Fibroblast of skin of left biceps (primary cell): ENCODE measurements at places on chromosomes 7 and 10.

DNA sequence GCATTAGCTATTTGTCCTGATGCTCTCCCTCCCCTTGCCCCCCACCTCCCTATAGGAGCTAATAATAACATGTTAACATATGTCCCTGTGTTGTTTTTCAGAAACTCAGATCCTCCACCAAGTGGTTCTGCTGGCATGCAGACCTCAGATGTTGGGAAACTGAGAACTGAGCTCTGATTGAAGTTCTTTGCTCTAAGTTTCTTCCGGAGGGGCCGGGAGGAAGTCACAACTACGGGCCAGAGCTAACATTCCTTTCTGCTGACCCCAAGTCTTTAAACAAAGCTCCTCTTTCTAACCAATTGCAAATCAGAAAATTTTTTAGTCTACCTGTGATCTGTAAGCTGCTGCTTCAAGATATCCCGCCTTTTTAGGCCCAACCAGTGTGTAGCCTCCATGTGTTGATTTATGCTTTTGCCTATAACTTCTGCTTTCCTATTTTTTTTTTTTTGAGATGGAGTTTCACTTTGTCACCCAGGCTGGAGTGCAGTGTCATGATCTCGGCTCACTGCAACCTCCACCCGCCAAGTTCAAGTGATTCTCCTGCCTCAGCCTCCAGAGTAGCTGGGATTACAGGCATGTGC is 66.6 kb downstream of the LYZL1 start:
- DNase-seq = no peak

GRCh38 chr10:35300063-35300699 is 36.1 kb upstream of the CCNY start:
- peak; percentile 36 for DNase-seq

DNA sequence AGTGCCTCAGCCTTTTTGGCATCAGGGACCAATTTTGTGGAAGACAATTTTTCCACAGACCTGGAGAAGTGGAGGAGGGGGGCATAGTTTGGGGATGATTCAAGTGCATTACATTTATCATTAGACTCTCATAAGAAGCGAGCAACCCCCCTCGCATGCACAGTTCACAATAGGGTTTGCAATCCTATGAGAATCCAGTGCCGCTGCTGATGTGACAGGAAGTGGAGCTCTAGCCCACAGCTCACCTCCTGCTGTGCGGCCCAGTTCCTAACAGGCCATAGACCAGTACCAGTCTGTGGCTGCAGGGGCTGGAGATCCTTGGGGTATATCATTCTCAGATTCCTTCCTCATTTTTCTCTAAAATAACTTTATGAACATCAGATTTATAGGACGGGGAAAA is 50.8 kb downstream of the ATAD1 start:
- DNase-seq = no peak

DNA sequence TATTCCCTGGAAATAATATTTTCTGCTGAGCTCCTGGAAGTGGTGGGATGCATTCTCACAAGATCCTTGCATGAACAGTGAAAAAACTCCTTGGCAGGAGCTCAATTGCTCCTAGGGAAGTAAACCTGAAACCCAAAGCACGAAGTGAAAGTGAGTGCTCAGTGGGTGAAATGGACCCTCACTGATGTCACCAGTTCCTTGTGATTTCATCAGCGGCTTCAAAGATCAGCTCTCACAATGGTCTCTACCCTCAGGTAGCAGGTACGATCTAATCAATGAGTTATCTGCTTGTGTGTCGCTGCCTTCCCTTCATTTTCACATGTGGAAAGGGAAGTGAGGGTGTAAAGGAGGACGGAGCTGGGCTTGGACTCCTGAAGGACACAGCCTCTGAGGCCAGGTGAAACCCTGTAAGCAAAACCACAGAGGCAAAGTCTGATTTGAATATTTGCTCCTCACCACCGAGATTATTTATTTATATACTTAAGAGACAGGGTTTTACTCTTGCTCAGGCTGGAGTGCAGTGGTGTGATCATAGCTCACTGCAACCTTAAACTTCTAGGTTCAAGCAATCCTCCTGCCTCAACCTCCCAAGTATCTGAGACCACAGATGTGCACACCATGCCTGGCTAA is 255.4 kb upstream of the LYZL1 start:
- DNase-seq = no peak

- no peak for DNase-seq
Observed at GRCh38 chr7:97357459-97357858, 240.0 kb downstream of the SDHAF3 start.

DNA sequence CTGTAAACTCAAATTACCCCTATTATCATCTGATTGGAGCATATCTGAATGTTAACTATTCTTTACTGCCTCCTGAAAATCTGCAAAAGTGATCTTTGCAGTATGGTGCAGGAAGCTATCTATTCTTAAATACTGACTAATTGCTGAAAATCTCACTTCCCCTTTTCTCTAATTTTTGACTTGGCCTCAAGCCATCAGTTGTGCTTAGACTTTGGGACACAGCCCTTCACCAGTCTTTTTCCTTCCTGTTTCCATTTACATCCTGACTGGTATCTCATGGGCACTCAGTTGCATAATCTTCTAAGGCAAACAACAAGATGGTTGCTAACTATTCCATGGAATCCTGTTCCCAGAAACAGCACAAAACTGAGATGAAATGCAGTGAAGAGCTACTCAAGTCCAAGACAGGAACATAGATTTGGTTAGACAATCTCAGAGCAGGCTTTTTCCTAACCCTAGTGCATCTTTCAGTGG is 228.5 kb downstream of the SORCS1 start:
- no peak for DNase-seq

GRCh38 chr10:46298477-46299285 is 11.9 kb downstream of the ANTXRL start:
- no peak for DNase-seq

GRCh38 chr7:123935436-123936381 is 10.7 kb downstream of the SPAM1 start:
- DNase-seq = no peak

- DNase-seq = no peak
Observed at GRCh38 chr7:5143935-5144903, 45.8 kb upstream of the WIPI2 start.

- DNase-seq = no peak
Observed at GRCh38 chr7:43211693-43212092, 99.2 kb downstream of the HECW1 start.

DNA sequence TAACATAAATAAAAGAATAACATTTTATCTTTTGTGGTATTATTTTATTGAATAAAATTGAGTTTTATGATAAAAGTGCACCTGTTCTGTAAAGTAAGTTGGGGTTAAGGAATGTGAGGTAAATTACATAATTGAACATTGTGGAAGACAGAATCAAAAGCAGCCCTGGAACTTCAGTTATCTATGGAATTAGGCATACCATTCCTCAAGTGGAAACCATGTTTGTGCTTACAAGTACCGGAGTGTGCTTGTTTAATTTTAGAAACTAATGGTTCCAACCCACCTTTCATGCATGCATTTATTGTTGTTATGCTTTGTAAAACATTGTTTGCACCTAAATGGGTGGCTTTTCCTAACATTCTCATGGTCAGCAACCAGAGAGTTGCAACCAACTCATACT is 28.0 kb downstream of the RBM17 start:
- no peak for DNase-seq

DNA sequence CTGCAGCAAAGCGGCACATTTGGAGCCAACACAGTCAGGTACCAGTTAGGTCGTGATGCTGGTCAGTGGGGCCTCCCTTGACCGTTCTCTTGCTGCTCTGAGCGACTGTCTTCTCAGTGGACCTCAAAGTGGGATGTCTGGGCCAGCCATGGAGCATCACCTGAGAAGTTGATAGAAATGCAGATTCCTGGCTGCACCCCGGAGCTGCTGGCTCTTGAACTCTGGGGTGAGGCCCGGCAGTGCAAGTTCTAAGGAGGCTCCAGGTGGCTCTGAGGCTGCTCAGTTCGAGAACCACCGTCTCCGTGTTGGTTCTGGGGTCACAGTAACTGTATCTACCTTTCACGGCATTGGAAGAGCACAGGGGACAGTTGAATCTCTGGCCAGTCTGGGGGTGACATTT is 147.5 kb downstream of the WDR37 start:
- no peak for DNase-seq

DNA sequence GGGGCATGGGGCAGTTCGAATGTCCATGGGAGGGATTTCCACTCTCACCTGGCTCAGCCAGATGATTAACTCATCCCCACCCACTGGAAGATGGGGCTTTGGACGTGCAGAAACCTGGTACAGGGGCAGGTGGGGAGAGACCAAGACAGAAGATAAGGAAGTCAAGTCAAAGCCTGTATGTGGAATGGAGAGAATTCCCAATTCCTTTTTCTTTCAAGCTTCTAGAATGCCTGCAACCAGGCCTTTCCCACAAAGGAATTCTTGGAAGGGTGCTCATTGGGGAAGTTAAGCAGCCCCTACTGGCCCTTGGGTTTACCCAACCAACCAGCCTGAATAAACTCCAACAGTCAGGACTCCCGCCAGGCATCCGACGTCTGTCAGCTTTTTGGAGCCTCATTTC is 39.1 kb downstream of the CCM2 start:
- DNase-seq = no peak

- no peak for DNase-seq
Observed at GRCh38 chr10:24944512-24945255, 7.7 kb downstream of the PRTFDC1 start.

GRCh38 chr7:151088856-151089699 is 2.8 kb downstream of the AGAP3 start:
- DNase-seq = no peak

DNA sequence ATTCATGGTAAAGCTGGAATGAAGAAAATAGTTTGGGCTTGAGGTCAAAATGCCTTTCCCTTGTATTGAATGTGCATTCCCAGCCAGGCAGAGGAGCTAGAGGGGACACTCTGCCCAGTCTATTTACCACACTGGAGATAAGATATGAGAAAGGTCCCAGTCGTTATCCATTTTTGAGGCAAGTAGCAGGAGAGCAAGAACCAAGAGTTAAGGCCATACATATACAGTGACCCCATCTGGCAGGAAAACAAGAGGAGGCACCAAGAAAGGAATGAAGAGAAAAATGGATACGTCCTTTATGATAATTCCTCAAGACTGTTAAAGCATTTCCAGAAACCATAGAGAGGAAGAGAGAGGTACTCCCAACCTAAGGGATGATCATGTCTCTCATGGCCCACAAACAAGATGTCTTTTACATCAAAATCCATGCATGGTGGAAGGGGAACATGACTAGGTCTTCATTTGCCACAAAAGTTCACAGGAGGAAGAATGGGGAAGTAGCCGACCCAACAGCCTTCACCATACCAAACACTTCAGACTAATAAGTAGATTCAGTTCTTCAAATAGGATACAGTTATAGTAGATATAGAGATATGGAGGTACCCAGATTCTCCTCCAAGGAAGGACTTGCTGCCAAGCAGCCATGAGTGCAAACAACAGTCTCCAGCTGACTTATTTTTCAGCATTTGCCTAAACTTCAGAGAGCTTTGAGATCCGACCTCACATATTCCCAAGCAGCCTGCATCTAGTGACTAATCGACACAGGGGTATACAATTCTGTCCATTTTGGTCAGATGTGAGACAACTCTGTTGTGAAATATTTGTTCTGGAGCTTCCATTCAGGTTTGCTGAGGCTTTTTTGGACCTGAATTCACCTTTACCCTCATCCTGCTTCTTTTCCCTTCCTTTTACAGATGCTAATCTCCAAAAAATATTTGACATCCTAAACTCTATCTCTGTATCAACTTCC is 61.1 kb upstream of the CCDC71L start:
- no peak for DNase-seq

GRCh38 chr7:105675934-105676371 is 94.7 kb upstream of the EFCAB10 start:
- DNase-seq = no peak

DNA sequence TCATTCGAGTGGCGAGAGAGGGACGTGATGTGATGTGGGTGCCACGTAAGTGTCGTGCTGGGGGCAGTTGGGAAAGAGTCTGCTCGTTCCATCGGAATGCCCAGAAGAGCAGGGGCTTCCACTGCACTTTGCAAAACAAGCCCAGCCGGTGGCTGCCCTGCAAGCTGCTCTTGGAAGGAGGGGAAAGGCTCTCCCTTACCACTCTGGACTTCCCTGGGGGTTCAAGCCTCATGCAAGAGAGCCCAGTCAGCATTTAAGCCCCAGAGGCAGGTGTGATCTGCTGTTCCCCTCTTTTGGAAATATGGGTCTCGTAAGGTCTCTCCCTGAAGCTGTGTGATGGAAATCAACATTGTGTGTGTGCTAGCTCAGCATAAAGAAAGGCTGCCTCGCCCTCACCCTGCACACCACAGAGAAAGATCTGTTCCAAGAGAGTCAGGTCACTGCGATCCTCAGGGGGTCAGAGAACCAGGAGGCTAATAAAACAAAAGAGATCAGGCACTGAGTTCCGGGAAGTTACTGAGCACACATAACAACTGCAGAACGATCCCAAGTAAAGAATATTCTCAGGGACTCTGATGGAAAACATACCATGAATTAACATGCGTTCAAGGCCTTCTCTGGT is 212.5 kb downstream of the ADAM12 start:
- DNase-seq = no peak

DNA sequence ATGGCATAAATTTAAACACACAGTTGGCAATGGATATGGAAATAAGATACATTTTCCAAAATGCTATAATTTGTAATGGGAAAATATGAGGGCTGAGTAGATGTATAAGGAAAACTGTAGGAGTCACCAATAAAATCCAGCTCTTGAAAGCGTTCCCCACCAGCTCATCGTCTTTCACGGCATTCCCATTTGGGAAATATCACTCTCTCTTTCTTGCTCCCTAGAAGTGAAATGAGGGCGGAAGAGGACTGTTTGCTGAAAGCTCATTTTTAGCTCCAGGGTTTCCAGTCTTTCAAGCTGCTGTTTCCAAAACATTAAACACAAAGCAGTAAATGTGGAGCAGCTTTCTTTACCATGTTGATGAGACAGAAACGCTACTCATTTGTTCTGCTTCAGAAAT is 104.6 kb upstream of the SFMBT2 start:
- DNase-seq = no peak

- DNase-seq = peak; percentile 66
Observed at GRCh38 chr10:33643042-33643441, 308.6 kb upstream of the NRP1 start.

DNA sequence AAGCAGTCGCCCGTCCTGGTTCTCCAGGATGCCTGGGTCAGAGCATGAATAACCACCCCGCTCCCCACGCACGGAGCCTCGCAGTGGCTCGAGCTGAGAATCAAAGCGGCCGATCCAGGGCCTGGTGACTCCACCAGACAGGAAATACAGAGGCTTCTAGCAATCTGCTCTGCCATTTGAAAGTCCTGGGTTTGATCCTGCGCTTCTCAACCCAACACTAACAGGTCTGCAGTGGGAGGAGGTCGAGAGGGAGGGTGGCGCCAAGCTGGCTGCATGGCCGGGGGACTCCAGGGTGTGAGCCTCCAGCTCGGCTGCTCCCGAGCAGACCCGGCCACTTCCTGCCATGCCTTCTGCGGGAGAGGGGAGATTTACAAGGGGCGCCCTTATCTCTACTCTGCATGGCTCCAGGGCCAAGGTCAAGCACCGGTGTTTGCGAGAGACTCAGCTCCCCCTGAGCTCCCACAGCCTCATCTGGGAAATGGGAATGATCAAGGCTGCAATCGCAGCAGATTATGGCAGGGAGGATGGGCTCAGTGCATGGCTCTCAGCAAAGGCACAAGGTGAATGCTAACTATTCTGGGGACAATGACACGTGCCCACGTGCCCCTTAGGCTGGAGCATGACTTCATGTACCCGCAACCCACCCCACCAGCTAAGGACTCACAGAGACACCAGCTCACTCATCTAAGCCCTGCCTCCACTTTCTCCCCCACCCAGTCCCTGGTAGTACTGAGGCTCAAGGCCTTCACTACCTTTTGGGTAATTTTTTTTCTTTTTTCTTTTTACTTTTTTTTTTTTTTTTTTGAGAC is 73.9 kb upstream of the TNRC18 start:
- DNase-seq = no peak

- no peak for DNase-seq
Observed at GRCh38 chr7:44325811-44326241, 432 bp upstream of the CAMK2B start.

- no peak for DNase-seq
Observed at GRCh38 chr10:22437620-22438588, 92.6 kb downstream of the SPAG6 start.
